ENCODE measurements at places on chromosomes 4 and X. TPM values are rescaled to one million over a fixed set of nuclear protein-coding genes. Genes with fewer than 3 reads are reported as not detected.

GRCh38 chr4:86970447-86971354 lies 35.9 kb downstream of the AFF1 start:
- no peak for DNase-seq

DNA sequence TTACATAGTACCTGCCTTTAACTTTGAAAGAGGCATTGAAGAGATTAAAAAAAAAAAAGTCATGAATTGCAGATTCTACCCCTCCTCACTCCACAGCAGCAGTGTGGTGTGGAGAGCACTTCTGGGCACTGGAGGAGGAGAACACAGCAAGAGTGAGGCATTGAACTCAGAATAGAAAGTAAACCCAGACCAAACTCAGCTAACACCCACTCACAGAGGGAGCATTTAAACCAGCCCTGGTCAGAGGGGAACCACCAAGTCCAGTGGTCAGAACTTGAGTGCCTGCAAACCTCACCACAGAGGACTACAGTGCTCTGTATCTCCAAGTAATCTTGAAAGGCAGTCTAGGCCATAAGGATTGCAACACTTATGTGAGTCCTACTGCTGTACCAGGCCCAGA lies 15.6 kb upstream of the UGT2A1 start:
- DNase-seq = no peak

Gene TLR10
- polyA plus RNA-seq = 0.50 TPM

Gene NXF3
- not detected for polyA plus RNA-seq

Gene MAGEA10
- not detected for polyA plus RNA-seq

- no peak for DNase-seq
Observed at GRCh38 chr4:80107374-80107773, 34.3 kb upstream of the ANTXR2 start.

Gene CENPVL1
- 0.16 TPM for polyA plus RNA-seq

DNA sequence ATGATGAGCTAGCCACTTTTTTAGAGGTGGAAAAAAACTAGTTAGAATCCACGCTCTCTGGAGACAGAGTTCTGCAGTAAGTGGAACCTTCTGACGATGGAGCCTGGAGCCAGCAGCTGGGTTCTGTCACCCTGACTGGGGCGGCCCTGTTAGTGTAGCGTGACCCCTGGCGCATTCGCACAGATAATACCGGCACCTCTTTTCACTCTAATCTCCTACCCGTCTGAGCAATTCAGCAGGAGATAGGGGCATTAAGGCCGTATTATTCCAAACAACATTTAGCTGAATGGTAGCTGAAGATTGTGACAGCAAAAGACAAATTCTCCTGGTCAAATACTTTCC lies 292.6 kb downstream of the FBXO8 start:
- DNase-seq = peak; percentile 28

Gene ZFP92
- 0.80 TPM for polyA plus RNA-seq

Gene FMR1NB
- polyA plus RNA-seq = 0.37 TPM

GRCh38 chrX:15474028-15474427 lies 19.1 kb downstream of the PIR start:
- DNase-seq = no peak

DNA sequence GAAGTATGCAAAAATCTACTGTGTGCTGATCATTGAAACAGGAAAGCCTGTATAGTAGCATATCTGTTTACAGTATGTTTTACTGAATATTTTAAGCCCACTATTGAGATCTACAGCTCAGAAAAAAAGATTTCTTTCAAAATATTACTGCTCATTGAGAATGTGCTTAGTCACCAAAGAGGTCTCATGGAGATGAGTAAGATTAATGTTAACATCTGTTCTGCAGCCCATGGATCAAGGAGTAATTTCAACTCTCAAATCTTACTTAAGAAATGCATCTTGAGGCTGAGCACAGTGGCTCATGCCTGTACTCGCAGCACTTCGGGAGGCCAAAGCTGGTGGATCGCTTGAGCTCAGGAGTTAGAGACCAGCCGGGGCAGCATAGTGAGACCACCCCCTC lies 3.3 kb downstream of the RNF4 start:
- DNase-seq = no peak

Gene CACNA1F
- polyA plus RNA-seq = 0.04 TPM

DNA sequence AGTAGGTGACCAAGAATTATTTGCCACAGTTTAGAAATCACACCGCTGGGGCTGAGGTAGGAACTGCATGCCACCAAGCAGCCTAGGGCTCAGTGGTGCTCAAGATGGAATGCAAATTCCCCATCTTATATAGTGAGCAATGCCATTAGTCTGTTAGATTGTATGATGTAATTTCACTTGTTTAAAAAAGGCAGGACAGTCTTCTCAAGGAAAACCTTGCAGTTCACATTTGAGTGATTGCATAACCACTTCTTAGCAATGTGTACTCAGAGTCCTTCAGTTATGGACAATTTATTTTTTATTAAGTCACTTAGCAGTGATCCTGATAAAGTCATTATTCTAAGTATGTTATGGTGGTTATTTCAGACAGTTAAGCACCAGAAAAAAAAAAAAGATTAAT lies 142.9 kb upstream of the SFRP2 start:
- DNase-seq = no peak

DNA sequence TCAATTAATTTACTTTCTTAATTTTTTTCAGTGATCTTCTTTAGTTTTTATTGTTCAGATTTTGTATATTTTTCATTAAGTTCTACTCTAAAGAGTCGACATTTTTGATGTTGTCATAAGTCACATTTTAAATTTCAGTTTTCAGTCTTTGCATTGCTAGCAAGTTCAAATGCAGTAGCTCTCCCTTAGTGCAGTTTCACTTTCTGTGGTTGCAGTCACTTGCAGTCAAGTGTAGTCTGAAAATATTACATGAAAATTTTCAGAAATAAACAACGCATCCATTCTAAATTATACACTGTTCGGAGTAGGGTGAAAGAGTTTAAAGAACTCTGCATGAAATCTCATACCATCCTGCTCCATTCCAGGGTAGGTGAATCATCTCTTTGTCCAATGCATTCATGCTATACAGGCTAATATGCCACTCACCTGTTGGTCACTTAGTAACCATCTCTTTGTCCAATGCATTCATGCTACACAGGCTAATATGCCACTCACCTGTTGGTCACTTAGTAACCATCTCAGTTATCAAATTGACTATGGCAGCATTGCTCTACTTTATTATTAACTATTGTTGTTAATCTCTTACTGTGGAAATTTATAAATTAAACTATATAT lies 356.9 kb downstream of the STPG2 start:
- no peak for DNase-seq

GRCh38 chr4:154343651-154344050 lies 147.9 kb downstream of the DCHS2 start:
- DNase-seq = no peak

Gene ZAR1
- polyA plus RNA-seq = not detected

DNA sequence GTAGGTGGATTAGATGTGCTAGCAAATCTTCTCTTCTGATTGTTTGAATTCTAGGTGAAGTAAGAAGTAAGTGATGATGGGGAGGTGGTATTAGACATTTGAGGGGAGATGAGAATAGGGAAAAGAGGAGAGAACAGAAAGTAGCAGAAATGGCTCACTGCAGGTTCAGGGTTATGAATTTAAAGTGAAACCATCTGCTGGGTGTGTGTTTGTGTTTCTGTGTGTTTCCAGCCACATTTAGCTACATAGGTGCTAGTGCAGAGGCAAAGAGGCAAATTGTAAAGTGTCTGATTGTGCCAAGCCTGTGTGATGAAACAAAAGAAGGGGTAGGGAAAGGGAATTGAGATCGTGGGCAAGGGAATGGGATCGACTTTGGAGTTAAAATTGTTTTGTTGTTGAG lies 50.6 kb downstream of the ZFX start:
- no peak for DNase-seq

- no peak for DNase-seq
Observed at GRCh38 chr4:7365462-7366179, 69.1 kb downstream of the PSAPL1 start.

GRCh38 chrX:100687546-100687945 lies 43.5 kb downstream of the SRPX2 start:
- no peak for DNase-seq

Gene TMPRSS11D
- polyA plus RNA-seq = not detected

- DNase-seq = no peak
Observed at GRCh38 chrX:79094075-79094832, 50.2 kb upstream of the GPR174 start.

DNA sequence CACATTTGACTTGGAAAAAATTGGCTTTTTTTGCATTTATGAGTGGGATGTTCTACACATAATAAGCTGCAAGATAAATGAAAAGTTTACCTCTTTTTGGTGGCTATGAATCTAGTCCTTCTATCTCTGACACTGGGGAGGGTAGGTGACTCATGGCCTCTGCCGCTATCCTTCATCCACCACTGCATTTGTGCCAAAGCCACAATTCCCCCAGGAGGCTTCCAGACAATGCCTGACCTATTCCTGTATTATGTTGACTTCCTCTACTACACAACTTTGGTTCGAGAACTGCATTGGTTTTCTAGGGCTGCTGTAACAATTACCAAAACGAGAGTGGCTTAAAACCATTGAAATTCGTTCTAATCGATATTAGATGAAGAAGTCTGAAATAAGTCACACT lies 245.6 kb downstream of the TRAM1L1 start:
- no peak for DNase-seq

GRCh38 chr4:137602436-137602835 lies 70.1 kb upstream of the PCDH18 start:
- DNase-seq = no peak

- DNase-seq = no peak
Observed at GRCh38 chr4:2248821-2249261, 6.9 kb upstream of the HAUS3 start.

GRCh38 chr4:169658196-169658595 lies 37.8 kb downstream of the CLCN3 start:
- DNase-seq = no peak

GRCh38 chr4:17941731-17942130 lies 79.8 kb downstream of the LCORL start:
- DNase-seq = no peak

Gene ZNF157
- 1.4 TPM for polyA plus RNA-seq

Gene ABRAXAS1
- 26.9 TPM for polyA plus RNA-seq

Gene SRPX
- polyA plus RNA-seq = 11.7 TPM

Gene TCEAL6
- polyA plus RNA-seq = 0.12 TPM

GRCh38 chr4:8200302-8200975 lies 1.3 kb downstream of the SH3TC1 start:
- no peak for DNase-seq

Gene MMAA
- 7.7 TPM for polyA plus RNA-seq

Gene SHROOM2
- polyA plus RNA-seq = 21.7 TPM
